ENCODE measurements at places on chromosomes 2 and 18.

DNA sequence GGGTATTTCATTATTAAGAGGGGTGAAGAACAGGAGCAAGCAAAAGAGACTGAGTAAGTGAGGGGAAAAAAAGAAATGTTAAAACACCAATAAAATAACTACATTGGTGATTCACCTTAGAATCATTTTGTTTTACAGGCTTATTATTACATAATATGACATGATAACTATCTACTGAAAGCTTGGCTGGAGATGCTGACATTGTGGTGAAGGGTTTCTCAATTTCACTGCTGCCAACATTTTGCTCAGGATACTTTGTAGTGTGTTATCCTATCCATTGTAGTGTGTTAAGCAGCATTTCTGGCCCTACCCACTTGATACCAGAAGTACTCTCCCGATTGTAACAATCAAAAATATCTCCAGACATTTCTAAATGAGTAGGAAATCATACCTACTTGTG is 1564.6 kb upstream of the NXPH2 start:
- DNase-seq = no peak

- DNase-seq = no peak
Observed at GRCh38 chr2:119402106-119402505, 29.5 kb upstream of the TMEM37 start.

DNA sequence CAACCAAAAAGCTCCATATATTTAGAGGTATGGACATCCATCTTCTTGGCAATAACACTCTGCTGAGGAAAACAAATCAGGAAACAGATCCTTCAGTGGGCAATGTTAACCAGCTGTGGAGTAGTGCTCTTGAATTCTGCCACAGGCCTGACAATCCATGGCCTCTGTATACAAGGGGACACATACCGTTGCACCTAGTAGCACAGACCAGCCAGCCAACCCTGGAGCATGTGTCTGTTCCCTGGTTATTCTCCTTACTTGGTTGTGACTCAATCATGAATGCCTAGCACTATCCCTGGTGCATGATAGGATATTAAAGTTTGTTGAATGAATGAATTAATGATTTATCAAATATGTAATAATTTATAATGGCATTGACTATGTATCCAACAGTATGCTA is 261.4 kb upstream of the MGAT5 start:
- no peak for DNase-seq

GRCh38 chr2:158966312-158966711 is 2.1 kb upstream of the TANC1 start:
- DNase-seq = no peak

GRCh38 chr2:168889635-168890005 is 610 bp downstream of the SPC25 start:
- no peak for DNase-seq

Measured in activated T-helper 2 cell treated with anti-CD3 and anti-CD28 coated beads, Interferon-gamma antibody, Interleukin-2, Interleukin-4, amounts not matched to agents 10 μg/mL and 5 μg/mL and 100 μg/mL, durations not matched to agents 14 hours and 24 hours and 36 hours (primary cell).